Right ventricle myocardium inferior (tissue), 1 donor: ENCODE measurements at places on chromosomes 16 and 17.

DNA sequence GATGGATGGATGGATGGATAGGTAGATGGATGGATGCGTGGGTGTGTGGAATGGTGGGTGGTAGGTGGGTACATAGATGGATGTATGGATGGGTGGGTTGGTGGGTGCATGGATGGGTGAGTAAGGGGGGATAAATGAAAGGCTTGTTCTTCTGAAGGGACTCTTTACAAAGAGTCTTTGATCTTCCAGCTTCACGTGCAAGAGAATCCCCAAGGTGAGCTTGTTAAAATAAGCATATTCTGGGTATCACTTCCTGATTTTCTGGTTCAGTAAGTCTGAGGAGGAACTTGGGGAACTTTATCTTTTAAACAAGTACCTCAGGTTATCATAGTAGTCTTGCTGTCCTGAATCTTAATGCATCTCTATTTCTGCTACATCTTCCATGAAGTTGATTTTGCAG lies 639.1 kb downstream of the MAF start:
- DNase-seq = no peak

- DNase-seq = no peak
Measured at GRCh38 chr16:57192720-57193486, 6.8 kb downstream of the RSPRY1 start.

DNA sequence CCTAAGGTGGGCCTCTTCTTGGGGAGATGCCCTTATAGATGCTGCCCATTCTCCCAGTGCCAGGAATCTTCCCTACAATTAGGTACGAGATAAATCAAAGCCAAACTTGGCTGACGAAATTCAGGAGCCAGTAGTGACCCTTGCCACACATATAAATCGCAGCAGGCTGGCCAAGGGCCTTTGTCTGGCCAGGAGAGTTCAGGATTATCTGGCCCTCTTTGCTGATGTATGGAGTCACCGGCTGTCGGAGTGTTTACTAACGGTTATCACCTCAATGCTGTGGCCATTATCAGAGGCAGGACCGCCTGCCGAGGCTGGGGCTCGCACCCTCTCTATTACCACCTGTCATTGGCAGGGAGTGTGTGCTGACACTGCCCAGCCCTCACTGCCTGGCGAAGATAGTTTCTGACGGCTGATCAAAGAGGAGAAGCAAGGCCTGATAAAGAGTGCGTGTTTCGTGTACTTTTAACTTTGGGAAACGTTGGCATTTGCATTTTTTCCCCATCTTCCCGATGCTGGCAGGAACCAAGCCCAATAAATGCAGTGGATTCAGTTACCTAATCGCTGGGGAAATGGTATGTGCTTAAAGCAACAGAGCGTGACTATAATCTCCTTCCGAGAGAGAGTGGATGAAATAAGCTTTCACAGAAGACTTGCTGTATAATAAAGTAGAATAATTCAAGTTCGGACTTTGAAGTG lies 32.8 kb upstream of the TBX2 start:
- peak; percentile 78 for DNase-seq

DNA sequence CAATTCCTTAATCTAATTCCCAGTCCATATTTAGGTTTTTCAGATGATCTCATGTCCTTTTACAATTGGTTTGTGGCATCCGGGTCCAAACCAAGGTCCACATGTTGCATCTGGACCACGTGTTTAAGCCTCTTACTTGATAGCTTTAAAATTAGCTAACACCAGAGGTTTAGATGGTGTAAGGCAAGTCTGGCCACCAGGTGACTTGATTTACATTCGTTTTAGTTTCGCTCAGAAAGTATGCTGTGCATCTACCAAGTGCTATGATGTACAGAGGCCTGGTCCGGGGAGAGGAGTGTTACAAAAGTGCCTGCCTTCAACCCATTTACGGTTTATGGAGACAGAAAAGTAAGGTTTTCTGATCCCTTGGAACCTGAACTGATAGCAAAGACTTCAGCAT lies 878 bp upstream of the DNAJA2 start:
- no peak for DNase-seq

DNA sequence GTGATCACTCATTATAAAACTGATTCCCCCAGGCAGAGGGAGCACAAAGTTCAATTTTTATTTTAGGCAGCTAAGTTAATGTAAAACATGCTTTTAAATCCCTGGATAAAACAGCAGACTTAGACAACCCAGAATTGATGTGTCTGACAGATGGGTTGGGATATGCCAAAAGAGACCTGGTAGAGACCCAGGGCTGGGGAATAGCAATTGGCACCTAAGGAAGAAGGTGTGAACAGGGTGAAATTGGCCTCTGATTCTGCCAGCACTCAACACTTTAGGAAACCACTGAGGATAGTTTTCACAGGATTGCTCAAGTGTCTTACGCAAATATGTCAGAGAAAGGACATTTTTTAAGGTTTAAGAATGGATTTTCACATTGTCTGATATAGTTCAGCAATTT lies 938.2 kb upstream of the CDH8 start:
- no peak for DNase-seq

DNA sequence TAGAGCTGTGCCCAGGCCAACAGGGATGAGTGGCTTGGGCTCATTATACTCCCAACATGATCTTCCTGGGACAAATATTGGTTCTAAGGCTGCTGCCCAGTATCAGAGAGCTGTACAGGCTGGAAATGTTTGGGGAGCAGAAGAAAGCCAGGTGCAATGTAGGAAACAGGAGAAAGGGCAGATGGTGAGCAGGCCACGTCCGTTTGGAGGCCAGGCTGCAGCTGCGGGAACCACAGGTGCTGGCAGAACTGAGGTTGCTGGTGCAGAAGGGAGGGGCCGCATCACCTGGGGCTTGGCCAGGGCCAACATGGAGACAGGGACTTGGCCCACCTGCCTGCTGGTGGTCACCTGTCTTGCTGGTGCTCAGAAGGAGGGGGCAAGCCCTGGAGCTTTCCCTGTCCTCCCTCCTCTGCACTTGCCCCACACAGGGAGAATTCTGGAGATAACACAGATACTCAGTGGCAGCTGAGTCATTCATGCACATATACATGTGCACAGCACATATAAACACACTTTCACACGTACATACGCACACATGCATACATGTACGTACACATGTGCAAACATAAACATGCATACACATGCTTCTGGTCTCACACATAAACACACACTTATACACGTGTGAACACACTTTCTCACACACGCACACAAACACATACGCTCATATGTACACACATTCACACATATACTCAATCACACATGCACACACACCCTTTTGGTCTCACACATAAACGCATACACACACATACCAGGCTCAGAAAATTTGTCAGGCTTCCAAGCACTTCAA lies 67.7 kb downstream of the WSCD1 start:
- DNase-seq = no peak

- DNase-seq = no peak
Measured at GRCh38 chr17:33494151-33494550, 201.1 kb upstream of the ASIC2 start.

GRCh38 chr17:76354317-76354729 lies 607 bp upstream of the PRPSAP1 start:
- peak; percentile 75 for DNase-seq

- DNase-seq = no peak
Measured at GRCh38 chr16:77736879-77737278, 14.6 kb downstream of the NUDT7 start.

DNA sequence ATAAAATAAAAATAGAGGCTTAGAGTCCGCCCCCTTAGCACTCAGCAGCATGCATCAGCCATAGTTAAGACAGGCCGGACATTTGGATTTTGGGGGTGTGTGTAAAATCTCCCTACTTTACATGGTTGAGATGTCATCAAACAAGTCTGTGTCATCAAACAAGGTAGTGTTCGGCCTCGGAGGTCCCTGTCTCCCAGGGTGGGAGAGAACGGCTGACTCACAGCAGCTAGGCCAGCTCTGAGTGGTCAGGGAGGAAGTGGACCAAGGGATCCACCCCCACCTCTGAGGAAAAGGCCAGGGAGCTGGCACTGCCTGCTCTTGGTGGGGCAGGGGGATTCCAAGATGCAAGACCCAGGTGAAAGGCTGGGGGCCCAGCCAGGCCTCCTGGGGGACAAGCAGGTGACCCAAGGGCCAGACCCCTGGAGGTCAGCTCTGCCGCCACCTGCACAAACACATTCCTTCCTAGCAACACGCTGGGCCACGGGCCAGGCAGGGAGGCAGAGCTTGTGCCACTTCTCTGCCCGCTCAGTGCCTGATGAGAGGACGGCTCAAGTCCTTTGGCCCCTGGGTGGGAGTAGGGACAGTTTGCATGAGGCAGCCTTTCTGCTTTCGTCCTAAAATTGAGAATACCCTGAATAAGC lies 28.5 kb downstream of the KIFC3 start:
- peak; percentile 70 for DNase-seq

DNA sequence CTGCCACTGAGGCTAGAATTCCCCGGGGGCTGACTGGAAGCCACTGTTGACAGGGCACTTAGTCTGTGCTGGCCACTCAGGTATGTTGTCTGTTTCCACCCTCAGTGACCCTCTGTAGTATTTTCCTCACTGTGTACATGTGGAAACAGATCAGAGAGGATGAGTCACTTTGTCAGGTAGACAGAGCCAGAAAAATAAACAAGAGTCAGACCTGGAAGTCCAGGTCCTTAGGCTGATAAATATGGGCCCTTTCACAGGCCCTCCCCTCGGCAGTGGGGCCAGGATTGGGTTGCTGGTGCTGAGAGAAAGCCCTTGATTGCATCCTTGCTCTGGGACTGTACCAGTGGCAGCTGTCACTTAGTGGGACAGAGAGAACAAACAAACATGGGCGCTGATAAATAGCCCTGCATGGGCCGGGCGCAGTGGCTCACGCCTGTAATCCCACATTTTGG lies 21.3 kb downstream of the PGS1 start:
- peak; percentile 57 for DNase-seq

DNA sequence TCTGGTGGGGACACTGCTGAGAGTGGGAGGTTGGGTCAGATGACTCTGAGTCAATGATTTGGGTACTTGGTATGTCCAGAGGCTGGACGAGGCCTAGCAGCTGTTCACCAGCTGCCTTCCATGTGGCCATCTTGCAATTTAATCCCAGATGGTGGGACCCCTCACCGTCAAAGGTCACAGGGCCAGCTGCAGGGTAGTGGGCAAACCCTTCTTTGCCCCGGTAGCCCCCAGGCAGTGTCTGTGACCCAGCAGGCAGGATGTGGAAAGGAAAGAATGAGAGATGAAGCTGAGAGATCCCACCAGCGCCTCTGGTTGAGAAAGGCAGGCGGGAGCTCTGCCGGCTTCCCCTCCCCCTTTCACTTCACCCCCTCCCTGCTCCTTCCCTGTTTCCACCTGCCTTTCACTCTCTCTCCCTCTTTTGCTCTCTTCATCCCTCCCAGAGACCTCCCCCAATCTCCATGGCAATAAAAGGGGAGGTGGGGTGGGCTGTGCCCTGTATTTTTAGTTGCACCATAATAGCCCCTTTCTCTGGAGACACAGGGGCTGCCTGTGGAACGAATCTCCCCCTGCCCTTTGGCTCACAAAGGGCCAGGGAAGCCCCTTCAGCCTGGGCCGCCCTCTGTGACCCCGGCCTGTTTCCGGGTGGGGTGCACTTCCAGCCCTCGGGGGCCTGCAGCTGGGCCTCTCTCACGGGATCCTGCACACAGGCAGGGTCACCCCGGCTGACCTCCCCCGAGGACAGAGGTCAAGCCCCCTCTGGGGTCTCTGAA lies 20.2 kb downstream of the CDK5RAP3 start:
- DNase-seq = no peak

DNA sequence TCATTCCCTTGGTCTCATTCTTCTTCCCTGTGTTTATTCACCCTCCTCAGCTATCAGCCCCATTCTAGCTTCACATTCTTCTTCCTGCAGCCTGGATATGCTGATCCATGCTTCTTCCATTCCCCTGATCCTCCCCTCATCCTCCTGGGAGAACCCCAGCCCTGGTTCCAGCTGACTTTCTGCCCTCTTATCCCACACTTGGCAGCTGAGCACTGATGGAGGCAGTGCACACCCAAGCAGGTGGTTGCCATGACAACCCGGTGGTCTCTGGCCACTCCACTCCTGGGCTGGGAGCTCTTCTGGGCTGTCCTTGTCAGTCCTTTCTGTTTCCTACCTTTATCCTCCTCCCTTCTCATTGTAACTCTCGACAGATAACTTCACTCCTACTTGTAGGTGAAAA lies 16.7 kb upstream of the TUBG2 start:
- no peak for DNase-seq

DNA sequence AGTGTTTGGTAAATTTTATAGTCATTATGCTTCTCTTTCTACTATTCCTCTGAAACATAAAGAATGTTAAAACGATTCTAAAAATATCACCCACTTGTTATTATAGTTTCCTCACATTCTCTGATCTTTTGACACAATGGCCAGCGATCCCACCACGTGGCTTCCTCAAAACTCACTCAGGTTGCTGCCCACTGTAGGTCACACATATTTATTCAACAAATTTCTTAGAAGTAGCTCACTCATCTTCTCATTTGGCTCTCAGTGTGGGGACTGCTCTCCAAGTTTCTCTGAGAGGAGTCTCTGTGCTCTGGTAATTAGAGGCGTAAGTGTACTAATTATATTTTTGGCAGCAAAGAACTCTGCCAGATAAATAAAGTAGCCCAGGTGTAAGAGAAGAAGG lies 465.4 kb downstream of the CDH11 start:
- DNase-seq = no peak

DNA sequence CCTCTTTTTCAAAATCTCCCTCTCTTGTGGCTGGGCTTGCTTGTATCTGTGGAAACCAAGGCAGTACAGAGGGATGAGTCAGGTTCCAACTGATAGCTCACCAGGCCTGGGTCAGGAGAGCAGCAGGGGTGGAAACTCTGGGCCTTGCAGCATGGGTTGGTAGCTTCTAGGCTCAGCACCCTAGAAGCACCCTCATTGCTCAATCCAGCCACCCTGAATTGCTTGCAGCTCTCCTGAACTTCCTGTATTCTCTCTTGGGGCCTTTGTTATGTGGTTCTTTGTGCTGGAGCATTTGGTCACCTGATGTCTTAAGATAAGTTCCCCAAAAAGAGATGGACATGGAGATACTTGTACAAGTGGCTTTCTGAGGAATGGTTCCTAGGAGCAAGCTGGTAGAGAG lies 169.4 kb downstream of the IRX5 start:
- no peak for DNase-seq

DNA sequence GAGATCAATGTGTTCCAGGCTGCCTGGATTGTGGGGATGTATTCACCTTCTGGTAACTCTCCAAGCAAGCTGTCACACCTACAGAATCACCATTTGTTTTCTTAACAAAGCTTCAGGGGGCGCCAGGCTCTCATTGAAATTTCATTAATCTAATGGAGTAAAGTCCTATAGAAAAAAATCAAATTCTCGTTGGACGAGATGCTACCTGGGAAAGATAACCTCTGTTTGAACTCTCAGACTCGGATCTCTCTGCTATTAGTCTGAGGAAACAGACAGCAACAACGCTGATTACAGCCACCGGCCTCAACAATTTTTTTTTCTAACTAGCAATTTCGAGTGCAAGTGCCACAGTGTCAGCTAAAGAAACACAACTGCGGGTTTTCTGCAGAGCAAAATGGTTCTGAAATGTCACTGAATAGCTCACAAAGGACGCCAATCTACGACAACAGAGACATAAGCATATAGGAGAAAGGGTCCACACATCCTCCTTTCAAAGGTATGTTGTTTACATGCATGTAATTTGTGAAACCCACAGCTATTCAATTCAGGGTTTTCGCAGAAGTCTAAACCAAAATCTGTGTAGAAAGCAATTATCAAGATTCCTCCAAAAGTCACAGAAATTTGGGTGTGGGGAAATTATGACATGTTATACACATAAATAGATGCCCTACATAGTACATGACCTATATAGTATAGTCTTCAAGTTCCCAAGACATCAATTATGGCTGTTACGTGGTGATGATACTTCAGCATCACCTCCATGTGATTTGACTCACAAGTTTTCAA lies 135.8 kb downstream of the SKAP1 start:
- DNase-seq = no peak

GRCh38 chr16:77721752-77722308 lies 484 bp upstream of the NUDT7 start:
- no peak for DNase-seq
